Keratinocyte (primary cell): ENCODE measurements at places on chromosomes 3 and 15.

DNA sequence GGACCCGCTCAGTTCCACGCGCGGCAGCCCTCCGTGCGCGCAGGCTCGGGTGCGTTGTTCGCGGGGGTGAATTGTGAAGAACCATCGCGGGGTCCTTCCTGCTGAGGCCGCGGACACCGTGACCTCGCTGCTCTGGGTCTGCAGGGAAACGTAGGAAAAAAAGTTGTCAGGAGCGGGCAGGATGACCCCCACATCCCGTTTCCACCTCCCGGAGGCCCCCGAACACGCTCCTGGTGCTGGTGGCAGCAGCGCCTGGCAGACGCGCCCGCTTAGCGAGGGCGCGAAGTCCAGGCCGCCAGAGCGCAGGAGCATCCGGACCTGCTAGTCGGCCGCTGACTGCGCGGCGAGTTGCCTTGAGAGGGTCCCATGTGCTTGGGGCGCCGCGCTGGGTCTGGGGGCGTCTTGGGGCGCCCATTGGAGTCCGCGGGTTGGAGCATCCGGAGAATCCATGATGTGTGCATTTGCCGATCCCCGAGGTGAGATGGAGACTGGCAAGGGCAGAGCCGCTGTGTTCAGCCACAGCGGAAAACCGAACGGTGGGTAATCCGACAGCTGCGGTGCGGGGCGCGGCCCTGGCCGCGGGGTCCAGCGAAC lies 520 bp downstream of the GREM1 start:
- no peak for DNase-seq

DNA sequence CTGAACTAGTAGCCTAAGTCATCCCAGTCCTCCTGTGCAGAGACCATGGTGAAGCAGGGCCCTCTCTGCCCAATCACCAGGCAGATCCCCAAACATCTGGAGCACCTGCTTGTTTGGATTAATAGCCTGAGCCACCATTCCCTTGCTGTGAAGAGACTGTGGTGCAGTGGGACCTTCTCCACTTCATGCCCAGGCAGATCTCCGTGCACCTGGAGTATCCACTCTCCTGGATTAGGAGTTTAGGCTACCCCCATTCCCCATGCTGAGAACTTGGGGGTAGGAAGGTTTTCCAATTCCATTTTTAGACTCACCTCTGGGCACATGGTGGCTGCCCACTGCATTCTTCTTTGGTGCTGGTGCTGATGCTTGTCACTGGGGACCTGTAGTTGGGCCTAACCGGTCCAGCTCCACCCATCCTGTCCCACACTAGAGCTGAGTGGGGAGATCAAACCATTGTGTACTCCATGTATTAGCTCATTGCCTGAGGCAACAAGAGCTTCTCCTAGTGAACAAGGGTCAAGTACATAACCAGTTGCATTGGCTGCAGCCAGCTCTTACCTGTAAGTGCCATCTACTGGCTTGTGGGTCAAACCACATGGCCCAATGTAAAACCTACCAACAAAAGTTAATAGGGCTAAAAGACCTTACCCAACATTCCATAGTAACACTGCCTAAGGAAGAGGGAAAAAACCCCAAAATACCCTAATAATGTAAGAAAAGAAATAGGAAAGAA lies 382.5 kb upstream of the CBLB start:
- DNase-seq: no peak

DNA sequence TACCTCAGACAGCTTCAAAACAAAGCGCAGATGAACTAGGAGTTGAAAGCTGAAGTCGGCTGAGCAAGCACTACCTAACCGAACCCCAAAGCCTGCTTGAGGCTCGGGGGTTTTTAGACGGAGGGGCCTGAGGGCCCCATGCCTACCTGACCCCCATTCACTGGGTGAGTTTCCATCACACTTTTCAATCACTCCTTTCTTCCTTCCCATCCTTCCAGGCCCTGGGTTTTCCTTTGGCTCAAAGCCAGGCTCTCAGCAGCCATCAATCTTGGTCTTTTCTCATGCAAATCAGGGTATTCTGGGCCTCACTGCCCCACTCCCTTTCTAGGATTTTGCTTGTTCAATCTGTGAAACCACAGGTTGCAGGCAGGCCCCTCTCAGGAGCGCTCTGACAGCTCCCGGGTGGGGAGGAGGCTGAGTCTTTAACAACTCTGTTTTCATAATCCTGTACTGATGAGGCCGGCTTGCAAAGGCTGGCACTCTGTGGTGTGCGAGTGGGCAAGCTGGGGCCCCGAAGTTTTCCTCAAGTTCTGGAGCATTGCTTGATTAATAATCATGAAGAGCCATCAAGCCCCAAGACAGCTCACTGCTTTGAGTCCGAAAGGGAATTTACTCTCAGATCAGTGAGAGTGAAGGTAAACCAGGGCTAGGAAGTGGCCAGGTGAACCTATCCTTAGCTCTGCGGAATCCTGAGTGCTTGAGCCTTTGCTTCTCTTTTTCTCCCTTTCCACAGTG lies 97.6 kb downstream of the FRMD4B start:
- no peak for DNase-seq

DNA sequence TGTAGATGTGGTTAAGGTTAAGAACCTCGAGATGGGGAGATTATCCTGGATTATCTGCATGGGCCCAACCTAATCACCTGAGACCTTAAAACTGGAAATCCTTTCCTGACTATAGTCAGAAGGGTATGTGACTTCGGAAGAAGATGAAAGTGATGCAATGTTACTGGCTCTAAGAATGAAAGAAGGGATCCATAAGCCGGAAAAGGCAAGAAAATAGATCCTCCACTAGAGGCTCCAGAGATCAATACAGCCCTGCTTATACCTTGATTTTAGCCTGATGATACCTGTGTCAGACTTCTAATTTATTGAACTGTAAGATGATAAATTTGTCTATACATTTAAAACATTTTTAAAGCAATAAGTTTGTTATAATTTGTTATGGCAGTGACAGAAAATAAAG lies 21.5 kb upstream of the GASK1A start:
- no peak for DNase-seq

GRCh38 chr3:174058804-174059203 lies 661.3 kb downstream of the NLGN1 start:
- no peak for DNase-seq

- no peak for DNase-seq
These were observed 4.8 kb downstream of the DENND4A start for GRCh38 chr15:65787260-65787659.

DNA sequence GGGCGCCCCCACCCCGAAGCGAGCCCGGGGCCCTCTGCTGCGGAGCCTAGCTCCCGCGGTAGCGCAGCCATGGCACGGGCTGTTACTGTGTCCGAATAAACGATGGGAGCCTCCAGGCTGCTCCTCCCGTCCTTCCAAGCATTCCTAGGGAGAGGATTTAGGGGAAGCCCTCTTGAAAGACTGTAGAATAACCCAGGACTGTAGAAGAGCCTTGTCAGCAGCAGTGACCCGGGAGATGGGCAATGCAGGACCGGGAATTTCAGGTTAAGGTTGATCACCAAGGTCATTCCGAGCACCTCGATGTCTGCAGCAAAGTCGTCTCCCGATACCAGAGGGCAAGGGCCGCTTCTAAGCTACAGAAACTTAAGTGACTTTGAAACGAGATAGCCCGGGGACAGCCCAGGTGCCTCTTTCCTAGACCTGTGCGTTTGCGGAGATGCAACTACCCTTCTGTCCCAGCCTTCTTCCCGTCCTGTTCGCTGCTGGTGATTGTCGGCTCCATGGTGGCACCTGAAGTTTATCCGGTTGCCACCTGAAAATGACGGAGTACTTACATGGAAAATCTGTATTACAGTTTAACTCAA lies 753 bp upstream of the MYO5A start:
- no peak for DNase-seq

GRCh38 chr15:71411538-71412482 lies 296.5 kb downstream of the THSD4 start:
- DNase-seq: no peak

DNA sequence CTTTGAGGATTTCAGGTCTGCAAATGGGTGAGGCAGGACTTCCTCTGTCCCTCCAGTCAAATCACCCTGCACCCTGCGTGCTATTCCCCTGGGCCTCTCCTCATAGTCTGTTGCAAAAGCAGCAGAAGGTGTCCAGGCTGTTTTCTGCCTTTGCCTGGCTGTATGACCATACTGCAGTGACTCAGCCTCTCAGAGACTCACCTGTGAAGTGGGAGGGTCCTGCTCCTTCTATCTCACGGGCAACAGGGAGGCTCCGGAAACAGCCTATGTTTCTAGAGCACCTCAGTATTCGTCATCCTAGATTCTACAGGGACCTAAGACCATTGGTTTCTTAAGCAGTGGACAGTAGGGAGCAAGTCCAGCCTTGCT lies 216.4 kb downstream of the TLE3 start:
- DNase-seq: no peak

GRCh38 chr15:28873585-28874190 lies 12.1 kb upstream of the APBA2 start:
- no peak for DNase-seq

DNA sequence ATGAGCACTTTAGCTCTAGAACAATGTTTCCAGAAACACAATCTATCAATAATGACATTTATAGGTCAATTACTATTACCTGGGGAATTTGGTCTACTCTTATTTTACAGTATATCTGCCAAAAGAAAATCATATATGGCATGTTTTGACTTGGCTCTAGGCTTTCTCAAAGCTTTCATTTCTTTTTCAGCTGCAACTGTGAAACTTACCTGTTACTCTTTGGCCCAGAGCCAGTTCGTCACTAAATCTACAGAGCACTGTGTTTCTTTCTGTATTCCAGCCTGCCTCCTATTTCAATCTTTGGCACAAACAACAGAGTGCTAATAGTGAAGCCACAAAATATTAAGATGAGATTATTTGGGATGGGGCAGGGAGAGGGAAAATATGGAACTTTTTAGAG lies 76.0 kb downstream of the P2RY1 start:
- DNase-seq: no peak

DNA sequence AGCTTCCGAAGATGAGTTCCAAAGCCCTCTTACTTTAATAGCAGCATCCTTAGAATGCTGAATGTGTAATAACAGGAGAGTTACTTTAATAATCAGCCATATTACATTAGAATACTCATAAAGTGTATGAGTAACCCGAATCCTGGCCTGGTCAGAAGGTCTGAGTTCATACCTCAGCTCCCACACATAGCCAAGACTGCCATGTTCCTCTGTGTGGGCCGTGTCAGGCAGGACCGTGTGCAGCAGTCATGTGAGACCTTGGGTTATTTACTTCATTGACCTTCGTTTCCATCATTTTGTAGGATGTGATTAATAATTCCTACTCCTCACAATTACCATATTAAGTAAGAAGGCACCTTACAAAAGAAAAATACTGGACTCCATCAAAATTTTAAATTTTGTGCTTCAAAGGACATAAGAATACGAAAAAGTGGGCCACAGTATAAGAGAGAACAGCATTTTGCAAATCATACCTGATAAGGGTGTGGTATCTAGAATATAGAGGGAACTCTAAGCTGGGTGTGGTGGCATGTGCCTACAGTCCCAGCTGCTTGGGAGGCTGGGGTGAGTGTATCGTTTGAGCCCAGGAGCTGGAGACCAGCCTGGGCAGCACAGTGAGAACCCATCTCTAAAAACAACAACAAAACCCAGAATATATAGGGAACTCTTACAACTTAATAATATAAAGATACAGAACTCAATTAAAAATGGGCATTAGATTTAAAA lies 163.4 kb downstream of the ATG7 start:
- no peak for DNase-seq

- no peak for DNase-seq
These were observed 13.3 kb downstream of the ZNF592 start for GRCh38 chr15:84761607-84762131.

DNA sequence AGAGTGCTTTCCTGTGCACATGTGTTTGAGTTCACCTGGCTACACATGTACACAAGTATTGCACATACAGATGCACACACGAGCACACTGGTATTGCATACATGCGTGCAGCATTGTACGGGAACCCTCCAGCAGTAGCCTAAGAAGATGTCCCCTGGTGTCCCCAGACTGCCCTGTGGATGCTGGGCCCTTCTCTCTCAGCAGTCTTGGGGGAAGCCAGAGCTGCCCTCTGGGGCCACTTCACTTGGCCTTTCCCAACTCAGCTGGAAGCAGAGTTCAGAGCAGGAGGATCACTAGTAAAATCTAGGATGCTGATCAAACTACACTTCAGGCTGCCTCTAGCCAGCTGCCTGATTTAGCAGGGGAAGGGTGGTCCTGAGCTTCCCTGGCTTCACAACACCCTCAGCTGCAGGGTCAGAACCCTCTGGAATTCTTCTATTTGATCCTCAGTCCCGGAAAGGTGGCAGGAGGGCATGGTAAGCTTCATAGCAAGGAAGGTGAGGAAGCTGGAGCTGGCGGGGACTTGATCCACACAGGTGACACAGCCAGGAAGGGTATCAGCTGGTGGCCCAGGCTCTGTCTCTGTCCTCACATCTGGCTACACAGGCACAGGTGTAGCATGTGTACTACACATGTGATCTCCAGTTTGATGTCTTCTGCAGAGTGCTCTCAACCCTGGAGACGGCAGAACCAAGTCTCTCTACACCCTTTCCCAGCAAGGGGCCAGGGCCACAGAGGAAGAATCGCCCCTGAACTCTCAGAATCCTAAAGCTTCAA lies 36.5 kb downstream of the KLF15 start:
- DNase-seq: no peak

GRCh38 chr15:67108122-67108961 lies 42.9 kb downstream of the SMAD3 start:
- DNase-seq: no peak

GRCh38 chr3:195337747-195338146 lies 66.8 kb upstream of the XXYLT1 start:
- no peak for DNase-seq

DNA sequence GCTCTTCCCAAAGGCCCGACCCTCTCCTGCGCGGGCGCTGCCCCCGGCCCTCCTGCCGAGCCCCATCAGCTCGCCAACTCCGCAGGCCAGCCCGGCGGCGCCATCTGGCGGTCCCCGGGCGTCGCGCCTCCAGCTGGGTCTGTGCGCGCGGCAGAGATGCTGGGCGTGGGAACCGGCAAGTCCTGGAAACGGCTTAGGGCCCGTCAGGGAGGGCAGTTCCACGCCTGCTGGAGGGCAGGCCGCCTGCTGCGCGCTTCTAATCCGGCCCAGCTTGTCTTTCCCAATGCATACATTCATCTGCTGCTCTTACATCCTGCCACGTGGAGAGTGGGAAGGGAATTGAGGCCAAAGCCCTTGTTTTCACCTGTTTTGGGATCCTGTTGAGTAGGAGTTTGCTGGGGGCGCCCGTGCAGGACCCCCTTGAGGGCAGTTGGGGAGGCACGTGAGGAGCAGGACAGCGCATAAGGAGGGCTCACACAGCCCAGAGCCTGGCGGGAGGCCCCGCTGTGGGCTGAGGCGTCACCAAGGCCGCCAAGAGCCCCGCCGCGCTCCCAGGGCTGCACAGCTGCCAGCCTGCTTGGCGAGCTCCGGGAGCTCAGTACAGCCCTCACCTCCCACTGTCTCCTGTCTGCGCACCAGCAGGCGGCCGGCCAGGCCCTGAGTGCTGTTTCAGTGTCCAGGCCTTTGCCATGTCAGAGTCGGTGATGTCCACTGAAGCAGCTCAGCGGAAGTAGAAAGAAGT lies 165.6 kb downstream of the NSMCE3 start:
- no peak for DNase-seq

GRCh38 chr3:52552089-52552488 lies 15.7 kb downstream of the UQCC5 start:
- DNase-seq: no peak

- no peak for DNase-seq
These were observed 23.0 kb downstream of the PLSCR1 start for GRCh38 chr3:146521394-146521793.

GRCh38 chr3:162492446-162493081 lies 996.0 kb downstream of the OTOL1 start:
- no peak for DNase-seq

- no peak for DNase-seq
These were observed 29.8 kb downstream of the HGD start for GRCh38 chr3:120652281-120652680.

- no peak for DNase-seq
These were observed 75.1 kb downstream of the TNIK start for GRCh38 chr3:171385086-171385485.
